ENCODE measurements at places on chromosomes 2 and 18.

DNA sequence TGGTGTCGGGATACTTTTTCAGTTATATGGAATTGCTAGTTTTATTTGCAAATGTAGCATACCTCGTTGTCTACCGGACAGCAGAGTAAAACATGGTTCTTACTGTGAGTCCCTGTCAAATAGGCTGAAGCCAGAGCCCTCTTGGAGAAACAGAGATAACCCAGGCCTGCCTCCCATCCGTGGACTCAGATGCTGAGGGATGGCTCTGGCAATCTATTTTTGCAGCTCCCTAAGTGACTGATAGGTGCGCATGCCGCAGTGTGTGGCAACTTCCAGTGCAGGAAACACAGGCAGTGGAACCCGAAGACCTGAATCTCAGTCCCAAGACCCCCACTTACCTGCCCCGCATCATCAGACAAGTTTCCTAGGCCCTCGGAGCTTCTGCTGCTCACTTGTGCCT is 33.6 kb downstream of the STEAP3 start:
- DNase-seq: no peak

DNA sequence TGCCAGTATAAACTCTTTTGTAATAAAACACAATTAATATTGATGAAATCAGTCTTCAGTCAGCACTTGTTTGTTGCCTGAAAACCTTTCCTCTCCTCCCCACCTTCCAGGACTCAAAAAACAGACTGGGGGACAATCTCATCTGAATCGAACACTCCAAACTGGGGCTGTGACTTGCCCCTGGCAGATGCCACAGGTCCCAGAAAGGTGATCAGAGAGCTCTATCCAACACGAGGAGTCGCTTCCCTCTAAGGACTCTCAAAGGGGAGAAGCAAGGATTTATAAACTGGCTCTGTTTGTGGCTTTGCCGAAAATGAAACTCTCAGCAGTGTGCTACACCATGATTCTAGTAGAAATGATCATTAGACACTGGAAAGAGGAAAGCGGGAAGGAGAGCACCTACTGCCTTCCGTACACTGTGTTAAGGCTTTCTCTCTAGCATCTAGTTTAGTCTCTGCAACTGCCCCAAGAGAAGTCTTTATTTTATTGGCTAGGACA is 199.2 kb downstream of the TGIF1 start:
- DNase-seq: no peak

- DNase-seq: no peak
These were observed 24.3 kb upstream of the RESP18 start for GRCh38 chr2:219356834-219357233.

GRCh38 chr2:156379071-156379470 is 46.5 kb upstream of the NR4A2 start:
- no peak for DNase-seq

DNA sequence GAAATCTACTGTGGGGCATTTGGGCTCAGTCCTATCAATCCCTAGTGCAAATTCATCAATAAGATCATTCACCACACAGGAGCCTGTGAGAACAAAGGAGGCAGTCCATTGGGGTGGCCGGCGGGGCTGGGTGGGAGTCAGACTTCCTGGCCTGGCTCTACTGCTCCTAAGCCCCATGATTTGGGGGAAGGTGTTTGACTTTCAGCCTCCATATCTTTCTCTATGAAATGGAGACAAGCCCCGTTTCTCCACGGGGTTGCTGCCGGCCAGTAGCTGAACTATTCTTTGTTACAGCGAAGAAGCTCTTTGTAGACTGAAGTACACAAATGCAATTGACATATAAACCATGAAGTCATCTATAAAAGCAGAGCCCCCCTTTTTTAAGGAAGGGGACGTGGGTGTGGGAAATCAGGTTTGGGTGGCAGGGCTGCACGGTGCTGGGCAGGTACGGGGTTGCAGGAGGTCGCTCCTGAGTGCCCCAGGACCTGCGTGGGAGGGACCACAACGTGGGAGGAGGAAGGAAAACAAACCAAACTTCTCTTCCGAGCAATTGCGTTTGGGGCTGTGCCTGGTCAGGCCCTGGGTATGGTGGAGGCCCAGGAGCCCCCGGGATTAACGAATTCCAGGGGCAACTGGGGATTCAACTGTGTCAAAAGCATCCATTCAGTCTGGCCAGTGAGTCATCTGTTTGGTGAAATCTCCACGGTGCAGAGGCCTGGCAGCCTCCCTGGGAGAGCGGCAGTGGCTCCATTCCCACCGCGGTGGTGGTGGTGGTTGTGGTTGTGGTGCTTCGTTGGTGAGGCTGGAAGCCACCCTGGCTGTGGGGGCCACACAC is 18.2 kb downstream of the FBLN7 start:
- DNase-seq: no peak

GRCh38 chr2:239162976-239163687 is 237.7 kb downstream of the HDAC4 start:
- DNase-seq: no peak

DNA sequence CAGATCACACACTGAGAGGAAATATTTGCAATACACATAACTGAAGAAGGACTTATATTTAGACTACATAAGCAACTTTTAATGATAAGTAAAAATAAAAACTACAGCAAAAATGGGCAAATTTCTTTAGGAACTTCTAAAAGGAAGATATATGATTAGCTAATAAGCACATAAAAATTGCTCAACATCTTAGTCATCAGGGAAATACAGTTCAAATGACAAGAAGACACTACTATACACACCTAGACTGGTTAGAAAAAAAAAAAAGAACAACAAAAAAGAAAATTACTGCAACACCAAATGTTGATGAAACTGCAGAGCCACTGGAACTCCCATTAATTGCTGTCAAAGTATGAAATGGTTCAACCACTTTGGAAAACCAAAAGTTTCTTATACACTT is 1247.5 kb upstream of the ACVR2A start:
- DNase-seq: no peak

DNA sequence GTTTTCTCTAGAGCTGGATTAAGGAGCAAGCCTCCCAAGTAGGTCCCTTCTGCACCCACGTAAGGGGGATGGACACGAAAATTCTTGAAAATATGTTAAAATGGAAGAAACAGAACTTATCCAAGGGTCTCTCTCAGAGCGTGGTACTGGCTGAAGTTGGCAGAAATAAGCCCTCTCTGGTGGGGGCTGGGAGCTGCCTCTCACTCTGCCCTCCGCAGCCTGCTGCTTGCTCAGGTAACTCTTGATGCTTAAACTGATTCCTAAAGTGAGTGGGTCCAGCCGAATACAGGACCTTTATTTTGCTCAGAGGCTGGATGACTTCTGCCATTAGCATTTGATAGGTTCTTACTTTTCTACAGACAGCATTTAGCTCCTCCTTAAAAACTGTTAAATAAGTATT is 78.1 kb downstream of the SPHKAP start:
- no peak for DNase-seq

DNA sequence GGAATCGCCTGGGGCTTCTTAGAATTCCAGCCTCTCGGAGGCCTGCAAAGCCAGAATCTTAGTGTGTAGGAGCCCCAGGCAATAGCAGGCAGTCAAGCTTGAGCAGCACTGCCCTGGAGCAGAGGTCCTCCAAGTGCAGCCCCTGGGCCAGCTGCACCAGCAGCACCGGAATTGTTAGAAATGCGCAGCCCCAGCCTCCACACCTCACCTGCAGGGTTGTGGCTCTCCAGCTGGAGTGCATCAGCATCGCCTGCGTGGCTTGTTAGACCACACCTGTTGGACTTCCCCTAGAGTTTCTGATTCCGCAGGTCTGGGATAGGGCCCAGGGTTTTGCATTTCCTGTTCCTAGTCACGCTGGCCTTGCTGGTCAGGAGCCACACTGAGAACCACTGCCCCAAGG is 100.3 kb downstream of the ASAP2 start:
- no peak for DNase-seq

DNA sequence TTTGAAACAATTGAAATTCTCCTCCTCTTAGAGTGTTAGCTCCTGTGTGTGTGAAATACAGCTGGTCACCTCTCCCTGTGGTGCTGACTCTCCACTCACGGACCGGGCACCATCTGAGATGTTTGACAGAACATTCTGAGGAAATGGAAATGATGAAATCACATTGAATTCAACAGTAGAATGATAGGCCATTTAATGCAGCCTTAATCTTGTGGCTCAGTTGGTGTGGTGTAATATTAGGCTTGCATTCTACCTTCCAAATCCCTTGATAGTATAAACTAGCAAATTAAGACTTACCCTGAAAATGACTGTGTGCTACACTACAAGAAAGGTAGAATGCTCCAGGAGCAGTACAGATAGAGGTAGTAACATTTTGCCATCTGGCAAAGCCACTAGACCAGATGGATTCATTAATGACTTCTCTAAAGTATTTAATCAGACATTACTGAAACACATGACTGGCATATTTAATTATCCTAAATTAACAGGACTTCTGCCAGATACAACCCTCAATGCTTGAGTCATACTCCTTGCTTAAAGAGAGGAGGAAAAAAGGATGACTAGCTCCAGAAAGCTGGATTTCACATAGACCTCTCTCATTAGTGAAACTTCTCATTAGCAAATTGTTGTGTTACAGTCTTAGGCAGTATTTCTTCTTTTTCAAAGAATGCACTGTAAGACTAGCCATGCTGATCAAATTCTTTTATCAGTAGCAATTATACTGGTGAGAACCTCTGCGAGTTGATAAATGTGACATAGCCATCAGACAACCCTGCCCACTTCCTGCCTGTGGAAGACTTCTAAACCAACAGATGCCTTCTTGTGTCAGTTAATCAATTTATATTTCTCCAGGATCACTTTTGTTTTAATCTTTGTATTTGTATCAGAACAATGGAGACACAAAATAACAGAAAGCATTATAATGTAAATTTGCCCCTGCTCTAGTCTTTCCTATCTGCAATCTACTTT is 80.6 kb downstream of the EML6 start:
- no peak for DNase-seq

- DNase-seq: no peak
These were observed 32.2 kb downstream of the KIF1A start for GRCh38 chr2:240787521-240788472.

DNA sequence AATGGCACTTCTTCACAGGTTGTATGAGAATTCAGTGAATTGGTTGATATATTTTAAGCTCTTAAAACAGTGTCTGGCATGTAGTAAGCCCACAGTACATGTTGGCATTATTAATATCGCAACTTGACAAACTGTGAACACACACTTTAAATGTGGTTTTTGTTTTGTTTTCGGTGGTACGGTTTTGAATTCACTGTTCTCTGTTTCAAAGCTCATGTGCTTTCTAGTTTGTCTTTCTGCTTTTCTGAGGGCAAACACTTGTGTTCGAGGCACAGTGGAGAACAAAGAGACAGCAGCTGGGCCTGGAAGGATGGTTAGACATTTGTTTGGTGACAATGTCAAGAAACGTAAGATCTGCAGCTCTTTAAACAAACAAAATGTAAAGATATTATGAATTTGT is 276.5 kb upstream of the MC4R start:
- no peak for DNase-seq

DNA sequence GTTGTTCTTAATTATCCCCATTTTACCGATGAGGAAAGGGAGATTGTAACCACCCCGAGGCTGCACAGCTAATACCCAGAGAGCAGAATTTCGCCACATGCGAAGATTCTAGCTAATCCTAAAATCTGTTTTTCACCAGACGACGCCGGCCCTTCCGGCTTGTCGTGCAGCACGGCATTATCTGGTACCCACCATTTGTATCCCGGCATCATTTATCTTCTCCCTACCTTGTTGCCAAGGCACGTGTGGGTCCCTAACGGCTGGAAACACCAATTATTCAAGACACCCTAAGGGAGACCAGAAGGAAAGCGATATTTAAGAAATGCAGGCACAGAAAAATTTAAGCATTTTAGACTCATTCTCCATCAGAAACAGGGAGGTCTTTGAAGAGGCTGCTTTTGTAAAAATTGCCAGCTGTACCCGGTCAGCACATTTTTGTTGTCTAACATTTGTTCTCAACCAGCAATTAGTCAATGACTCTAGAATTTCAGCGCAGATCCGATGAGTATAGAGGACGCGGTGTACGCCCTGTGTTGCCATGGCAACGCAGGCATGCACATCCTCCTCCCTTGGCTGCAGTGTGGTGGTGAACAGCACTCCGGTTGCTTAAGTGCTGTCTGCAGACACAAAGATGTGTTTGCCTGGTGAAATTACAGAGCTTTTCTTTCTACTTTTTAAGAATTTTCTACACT is 111.6 kb downstream of the AGAP1 start:
- no peak for DNase-seq

- DNase-seq: no peak
These were observed 89.5 kb upstream of the RBMS1 start for GRCh38 chr2:160583146-160583535.

- DNase-seq: no peak
These were observed 178.9 kb downstream of the LNPK start for GRCh38 chr2:175823002-175823706.

DNA sequence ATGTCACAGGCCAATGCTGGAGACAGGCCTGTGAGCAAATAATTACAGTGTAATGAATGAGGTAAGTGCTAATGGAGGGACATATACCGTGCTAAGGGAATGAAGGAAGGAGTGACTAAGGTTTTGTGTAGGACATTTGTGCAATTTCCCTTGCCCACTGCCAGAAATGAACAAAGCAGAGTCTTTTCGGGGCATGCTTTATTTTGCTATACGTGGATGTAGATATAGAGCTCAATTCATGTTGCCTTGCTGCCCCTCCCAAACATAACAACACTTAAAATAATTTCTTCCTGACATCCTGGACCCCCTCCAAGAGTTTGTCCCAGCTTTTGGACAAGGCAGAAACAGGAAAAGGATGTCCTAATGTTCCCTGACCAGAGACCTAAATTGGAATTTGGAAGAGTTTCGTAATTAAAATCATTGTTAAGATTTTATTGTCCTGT is 23.7 kb upstream of the CD28 start:
- DNase-seq: no peak

Measured in small intestine (tissue), 16 donors.